Mucosa of descending colon (tissue), 3 donors: ENCODE measurements at places on chromosomes 4 and X. TPM values are rescaled to one million over a fixed set of nuclear protein-coding genes. Genes with fewer than 3 reads are reported as not detected.

- no peak for DNase-seq
These were observed 406.1 kb upstream of the TRAM1L1 start for GRCh38 chr4:117491516-117491915.

DNA sequence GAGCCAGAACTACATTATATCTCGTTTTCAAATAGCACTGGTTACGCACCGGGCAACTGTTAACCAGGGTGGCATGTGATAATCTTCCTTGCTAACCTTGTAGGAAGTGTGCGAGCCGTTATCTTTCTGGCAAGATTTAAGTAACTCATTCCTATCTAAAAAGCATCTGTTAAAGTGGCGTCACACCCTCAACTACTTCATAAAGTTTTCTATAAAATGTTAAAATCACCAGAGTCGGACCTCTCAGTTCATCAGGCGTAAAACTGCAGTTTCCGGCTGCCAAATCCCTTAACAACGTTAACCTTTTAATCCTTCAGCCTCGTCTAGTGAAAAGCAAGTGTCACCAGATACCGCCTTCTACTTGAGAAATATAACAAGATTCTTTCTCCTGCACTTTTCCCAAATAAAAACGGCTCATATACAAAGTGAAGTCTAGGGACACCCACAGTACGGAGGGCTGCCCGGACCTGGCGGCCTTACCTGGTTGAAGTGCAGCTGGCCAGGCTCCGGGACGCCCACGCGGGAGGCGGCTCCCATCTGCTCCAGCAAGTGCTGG is 1.2 kb downstream of the SLC39A8 start:
- no peak for DNase-seq

GRCh38 chr4:118270492-118270891 is 82.3 kb downstream of the PRSS12 start:
- DNase-seq, result no peak

DNA sequence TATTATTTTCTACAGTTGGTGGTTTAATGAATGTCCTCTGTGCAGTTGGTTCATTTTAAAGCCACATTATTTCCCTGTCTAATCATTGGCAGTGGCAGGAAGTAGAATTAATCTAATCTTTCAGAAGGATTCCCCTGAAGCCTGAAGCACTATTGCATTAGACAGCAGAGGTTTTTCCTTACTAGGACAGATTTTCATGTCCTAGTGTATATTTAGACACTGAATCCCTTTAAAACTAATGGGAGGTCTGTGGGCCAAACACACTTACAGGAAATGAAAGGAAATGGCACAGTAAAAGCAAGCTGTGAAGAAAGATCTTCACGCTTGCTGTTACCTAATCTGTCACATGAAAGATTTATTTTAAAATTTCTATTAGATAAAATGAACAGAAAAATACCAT is 165.2 kb downstream of the SLC39A8 start:
- DNase-seq, result no peak

GRCh38 chr4:188903986-188904385 is 764.7 kb downstream of the TRIML1 start:
- no peak for DNase-seq

DNA sequence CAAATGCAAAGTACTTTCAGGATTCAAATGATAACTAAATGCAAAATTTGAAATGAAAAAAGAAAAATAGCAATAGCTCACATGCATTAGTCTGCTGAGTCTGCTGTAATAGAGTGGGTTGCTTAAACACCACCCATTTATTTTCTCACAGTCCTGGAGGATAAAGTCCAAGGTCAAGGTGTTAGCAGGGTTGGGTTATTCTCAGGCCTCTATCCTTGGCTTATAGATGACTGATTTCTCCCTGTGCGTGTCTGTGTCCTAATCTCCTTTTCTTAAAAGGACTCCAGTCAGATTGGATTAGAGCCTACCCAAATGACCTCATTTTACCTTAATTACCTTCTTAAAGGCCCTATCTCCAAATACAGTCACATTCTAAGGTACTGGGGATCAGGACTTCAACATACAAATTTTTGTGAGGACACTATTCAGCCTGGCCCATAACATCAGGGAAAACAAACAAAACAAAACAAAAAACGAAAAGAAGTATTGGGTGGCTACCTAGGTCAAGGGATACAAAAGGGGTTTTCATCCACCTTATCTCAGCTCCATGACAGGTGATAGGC is 6.3 kb upstream of the TBL1X start:
- no peak for DNase-seq

The BRS3 gene
- total RNA-seq, result not detected

The UNC5C gene
- total RNA-seq, result 7.2 TPM

The NLRP2B gene
- not detected for total RNA-seq

The FAM90A26 gene
- total RNA-seq, result not detected
